ENCODE measurements at places on chromosomes 4 and X. TPM values are rescaled to one million over a fixed set of nuclear protein-coding genes. Genes with fewer than 3 reads are reported as not detected.
A peak's percentile ranks its signal among the peaks of the same experiment; 100 is the strongest.

The CT45A10 gene
- not detected for total RNA-seq

The CSN1S1 gene
- total RNA-seq: not detected

The ZNF711 gene
- total RNA-seq: 2.3 TPM

The FHDC1 gene
- total RNA-seq: under 0.01 TPM

The ZNF157 gene
- under 0.01 TPM for total RNA-seq

The MAGIX gene
- 0.72 TPM for total RNA-seq

The CYSLTR1 gene
- not detected for total RNA-seq

The BEX2 gene
- total RNA-seq: not detected

The IL21 gene
- not detected for total RNA-seq

The KLHL4 gene
- 1.7 TPM for total RNA-seq

The ACE2 gene
- not detected for total RNA-seq

GRCh38 chr4:26015133-26015651 lies 101.2 kb downstream of the SMIM20 start:
- peak; percentile 97 for DNase-seq

DNA sequence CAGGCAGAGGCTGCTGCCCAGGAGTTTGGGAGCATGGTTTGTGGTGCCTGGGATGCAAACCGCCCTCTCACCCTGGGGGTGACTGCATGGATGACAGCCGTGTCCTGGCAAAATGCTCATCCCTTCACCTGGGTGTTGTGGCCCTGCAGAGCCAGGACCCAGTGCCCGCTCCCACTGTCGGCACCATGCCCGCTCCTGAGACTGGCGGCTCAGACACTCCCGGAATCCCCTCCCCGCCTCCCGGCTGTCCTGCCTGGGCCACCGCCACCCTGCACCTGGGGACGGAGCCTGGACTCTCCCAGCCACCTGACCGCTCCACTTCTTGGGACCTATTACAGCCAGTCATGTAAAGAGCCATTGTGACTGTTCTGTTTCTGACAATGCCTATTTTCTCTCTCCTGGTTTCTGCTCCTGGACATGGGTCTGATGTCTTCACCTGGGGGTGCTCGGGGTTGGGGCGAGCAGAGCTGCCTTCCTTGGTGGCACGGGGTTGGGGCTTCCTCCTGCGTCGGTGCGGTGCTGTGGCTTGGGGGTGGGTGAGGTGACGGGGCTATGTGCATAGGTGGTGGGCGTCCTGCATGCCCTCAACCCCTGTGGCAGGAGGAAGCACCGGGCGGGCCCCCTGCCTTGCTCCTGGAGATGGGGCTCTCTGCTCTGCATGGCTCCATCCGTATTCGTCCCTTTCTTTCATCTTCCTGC lies 30.9 kb downstream of the LRPAP1 start:
- DNase-seq: no peak

DNA sequence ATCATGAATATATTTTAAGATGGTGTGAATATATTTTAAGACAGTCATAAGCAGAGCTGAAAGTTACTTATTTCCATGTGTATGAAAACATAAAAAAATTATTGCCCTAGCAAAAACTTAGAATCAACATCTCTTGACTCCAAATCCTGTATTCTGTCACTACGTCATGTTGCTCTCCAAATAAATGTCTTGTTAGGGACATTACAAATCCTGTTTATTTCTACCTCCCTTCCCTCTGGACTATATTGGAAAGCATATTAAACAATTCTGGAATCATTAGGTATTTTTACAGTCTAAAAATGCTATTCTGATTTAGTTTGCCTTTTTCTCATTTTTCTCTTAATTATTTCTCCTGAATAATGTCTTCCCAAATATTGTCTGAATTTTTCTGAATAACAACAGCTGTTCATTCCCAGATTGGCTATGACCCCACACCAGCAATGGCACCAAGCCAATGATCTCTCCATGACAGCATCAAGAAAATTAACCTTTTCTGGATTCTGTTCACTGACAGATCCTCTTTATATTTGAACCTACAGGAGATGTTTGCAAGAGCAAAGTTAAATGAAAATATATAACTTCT lies 523.1 kb downstream of the IQCM start:
- DNase-seq: no peak

DNA sequence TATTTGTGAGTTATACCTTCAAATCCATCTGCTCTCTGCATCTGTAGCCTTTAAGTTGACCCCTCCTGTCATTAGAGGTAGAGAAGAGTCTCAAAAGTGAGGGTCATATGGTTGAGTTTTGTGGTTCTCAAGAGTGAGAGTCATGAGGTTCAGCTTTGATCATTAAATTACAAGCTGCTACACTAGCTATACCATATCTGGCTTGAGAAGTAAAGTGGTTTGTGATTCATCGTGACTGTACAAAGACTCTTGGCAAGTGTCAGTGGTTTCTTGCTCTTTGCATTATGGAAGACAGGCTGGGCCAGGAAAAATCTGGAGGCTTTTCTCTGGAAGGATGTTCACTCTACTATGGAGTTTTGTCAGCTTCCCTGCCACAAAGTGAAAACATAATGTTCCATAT lies 170.6 kb downstream of the ZC4H2 start:
- no peak for DNase-seq

GRCh38 chr4:151238477-151238876 lies 38.5 kb upstream of the PRSS48 start:
- peak; percentile 6 for DNase-seq

GRCh38 chr4:147844781-147845180 lies 112.9 kb downstream of the ARHGAP10 start:
- DNase-seq: no peak

DNA sequence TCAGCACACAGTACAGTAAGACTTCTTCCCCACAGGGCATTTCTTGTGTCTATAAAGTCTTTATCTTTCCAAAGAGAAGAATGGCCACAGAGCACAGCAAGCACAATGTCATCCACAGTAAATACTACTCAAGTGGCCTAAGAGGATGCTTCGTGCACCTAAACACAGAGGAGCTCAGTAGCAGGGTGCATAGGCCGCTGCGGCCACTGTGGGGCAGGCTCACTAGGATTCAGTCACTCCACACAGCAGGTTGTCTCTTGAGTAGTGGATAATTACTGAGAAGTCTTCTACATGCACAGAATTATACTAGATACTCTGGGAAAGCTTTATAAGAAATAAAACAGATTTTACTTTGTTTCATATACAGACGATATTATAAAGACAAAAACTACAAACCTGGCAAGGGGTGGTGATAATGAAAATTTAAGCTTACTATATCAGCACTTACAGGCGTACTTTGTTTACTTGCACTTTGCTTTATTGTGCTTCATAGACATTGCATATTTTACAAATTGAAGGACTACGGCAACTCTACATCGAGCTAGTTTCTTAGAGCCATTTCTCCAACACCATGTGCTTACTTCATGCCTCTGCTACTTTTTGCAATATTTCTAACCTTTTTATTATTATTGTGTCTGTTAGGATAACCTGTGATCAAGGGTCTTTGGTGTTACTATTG lies 78.5 kb downstream of the PRDM5 start:
- no peak for DNase-seq

DNA sequence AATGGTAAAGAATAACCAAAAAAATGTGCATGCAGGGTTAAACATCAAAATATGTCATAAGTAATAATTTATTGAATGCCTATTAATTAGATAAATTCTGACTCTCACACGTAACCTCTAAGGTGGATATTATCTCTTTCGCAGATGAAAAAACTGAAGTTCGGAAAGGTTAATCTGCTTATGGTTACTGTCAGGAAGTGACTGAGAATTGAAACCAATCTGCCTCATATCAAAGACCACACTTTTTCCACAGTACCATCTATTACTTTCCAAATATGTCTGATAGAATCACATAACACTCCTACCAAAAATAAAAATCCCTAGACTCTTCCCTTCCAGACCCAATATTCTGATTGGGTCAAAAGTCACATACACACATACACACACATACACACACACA lies 6.2 kb downstream of the CHIC2 start:
- no peak for DNase-seq

DNA sequence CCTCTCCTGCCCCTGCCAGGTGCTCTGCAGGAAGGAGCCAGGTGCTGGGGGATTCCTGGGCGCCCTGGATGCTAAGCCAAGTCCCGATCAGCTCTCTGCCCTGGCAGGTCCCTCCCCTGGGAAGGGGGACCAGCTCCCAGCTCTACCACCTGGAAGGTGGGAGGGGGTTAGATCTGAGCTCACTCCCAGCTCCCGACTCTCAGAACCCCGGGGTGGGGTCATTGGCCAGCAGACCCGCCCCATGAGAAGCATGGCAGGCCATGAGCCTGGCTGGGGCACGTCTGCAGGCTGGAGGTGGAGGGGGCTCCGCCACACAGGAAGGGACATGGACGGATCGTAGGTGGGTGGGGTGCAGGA lies 83.4 kb upstream of the NKX1-1 start:
- no peak for DNase-seq

GRCh38 chrX:1493877-1494510 lies 41.3 kb upstream of the ASMTL start:
- DNase-seq: no peak

DNA sequence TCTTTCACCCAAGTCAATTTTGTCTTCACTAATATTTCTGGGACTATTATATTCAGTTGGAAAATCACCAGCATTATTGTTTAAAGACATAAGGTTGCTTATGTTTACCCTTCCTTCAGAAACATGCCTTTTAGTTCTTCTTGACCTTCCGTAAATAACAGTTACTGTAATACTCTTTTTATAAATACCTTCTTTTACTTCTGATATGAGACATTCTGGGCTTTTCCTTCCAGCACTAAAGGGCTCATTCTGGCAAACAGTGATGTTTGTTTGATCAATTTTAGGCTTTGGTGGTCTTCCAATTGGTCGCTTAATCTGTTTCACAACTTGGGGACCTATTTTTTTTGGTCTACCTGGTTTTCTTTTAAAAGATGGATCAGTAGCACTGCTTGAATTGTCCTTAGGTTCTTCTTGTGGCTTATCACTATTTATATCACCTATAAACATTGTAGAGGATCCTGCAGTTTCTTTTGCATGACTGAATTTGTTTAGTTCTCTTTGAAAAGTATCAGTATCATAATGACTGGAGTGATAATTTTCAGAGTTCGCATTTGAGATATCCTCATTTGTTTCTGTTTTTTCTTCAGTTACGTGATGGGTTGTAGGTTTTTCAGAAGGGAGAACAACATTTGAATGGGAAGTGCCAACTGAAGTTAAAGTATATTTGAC lies 64.8 kb downstream of the NCAPG start:
- DNase-seq: no peak

- DNase-seq: no peak
Observed at GRCh38 chr4:28167411-28167810, 1306.8 kb downstream of the STIM2 start.

DNA sequence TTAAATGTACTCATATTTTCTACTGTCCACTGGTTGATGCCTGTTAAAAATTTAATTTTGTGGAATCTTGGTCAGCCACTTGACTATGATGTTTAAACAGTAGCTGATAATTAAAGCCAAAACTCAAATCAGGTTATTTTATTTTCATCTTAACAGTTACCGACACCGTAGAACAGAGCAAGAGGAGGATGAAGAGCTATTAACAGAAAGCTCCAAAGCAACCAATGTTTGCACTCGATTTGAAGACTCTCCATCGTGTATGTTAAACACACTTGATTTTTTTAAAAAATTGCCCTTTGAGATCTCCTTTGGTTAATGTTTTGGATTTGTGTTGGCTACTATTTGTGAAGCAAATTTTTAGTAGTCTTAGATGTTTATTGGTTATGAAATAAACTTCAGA lies 10.7 kb downstream of the SMARCA5 start:
- DNase-seq: no peak

- no peak for DNase-seq
Observed at GRCh38 chrX:12891171-12891570, 15.2 kb upstream of the TLR8 start.

- peak; percentile 51 for DNase-seq
Observed at GRCh38 chr4:157043131-157043530, 32.8 kb upstream of the GLRB start.

- DNase-seq: no peak
Observed at GRCh38 chrX:111322231-111322855, 52.1 kb upstream of the CAPN6 start.

- DNase-seq: peak; percentile 80
Observed at GRCh38 chrX:108439426-108439942, at the start of gene COL4A5. TSS of gene COL4A5 (plus strand) at chrX:108439838. CDS start at chrX:108440126, 288 bp downstream.

GRCh38 chrX:44431194-44431593 lies 87.7 kb upstream of the EFHC2 start:
- peak; percentile 16 for DNase-seq

- no peak for DNase-seq
Observed at GRCh38 chr4:55996646-55997045, 47.9 kb downstream of the CEP135 start.

- DNase-seq: no peak
Observed at GRCh38 chrX:23841847-23842522, 59.0 kb downstream of the SAT1 start.

- no peak for DNase-seq
Observed at GRCh38 chr4:32455231-32455630, 1735.1 kb downstream of the PCDH7 start.

DNA sequence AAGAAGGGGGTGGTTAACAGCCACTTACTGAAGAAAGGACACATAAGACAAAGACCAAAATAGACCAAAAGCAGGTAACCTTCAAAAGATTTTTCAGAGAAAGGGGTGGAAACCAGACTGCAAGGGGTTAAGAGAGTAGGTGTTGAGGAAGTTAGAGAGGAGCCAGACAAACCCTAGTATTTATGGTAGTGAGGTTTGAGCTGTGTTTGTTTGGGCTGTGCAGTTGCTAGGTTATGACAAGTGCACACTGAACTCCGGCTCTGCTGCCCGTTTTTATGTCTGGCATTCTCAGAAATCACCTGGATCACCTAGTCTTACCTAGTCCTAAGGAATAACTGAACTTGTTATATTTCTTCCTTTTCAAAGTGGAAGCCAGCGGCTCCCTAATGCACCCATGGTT lies 22.9 kb upstream of the G3BP2 start:
- no peak for DNase-seq

- DNase-seq: no peak
Observed at GRCh38 chrX:63661676-63662075, 123.3 kb downstream of the ARHGEF9 start.

DNA sequence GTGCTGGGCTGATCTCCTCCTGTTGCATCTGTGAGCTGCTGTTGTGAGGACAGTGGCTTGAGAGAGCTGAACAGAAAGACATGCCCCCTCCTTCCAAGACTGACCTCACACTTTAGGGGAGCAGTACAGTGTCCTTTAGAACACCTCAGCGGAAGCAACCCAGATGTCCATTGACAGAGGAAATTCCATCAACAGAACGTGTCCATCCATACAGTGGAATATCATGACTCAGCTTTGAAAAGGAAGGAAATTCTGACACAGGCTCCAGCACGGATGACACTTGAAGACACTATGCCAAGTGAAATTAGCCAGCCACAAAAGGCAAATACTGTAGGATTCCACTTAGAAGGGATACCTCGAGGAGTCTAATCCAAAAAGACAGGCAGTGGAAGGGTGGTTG lies 103.5 kb downstream of the GPR143 start:
- peak; percentile 77 for DNase-seq

- DNase-seq: peak; percentile 7
Observed at GRCh38 chr4:181908168-181908567, 335.0 kb upstream of the TENM3 start.

GRCh38 chr4:55398966-55399365 lies 3.2 kb downstream of the TMEM165 start:
- peak; percentile 22 for DNase-seq

DNA sequence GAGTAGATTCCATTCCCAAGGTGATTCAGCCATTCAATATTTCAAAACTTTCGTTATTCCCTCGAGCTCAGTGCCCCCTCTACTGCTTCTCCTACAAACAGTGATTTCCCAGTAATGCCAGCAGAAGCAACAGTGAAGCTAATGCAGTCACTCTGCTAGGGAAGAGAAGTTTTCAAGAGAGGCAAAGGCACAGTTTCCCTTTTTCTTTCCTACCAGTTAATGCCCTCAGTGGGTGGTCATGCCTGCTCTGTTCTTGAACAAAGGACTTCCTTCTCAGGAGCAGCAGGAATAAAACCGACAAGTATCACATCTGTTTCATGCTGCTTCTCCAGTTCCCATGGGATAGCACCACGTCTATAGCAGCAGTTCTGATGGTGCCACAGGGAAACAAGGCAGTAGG lies 317.2 kb downstream of the TENM3 start:
- DNase-seq: peak; percentile 76
